ENCODE measurements at places on chromosomes 6 and 20.

GRCh38 chr6:34390531-34391472, 1.7 kb downstream of the NUDT3 start:
- DNase-seq = no peak

GRCh38 chr6:90691823-90692222, 105.0 kb upstream of the MAP3K7 start:
- DNase-seq = no peak

DNA sequence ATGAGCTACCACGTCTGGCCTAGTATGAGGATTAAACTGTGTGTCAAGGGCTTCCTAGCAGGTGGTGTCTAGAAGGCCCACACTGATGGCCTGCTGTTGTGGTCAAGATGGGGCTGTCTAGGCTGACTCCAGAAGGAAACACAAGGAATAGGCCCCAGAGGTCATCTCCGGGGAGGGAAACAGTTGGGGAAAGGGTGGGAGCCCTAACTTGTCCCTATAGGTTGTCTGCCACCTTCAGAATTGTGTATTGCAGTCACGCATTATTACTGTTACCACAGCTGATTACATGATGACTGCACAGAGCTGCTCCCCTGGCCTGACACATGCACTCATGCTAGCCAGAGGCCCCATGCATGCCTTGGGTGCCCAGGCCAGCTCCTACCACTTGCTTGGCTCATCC, 27.3 kb downstream of the C20orf203 start:
- DNase-seq = no peak

DNA sequence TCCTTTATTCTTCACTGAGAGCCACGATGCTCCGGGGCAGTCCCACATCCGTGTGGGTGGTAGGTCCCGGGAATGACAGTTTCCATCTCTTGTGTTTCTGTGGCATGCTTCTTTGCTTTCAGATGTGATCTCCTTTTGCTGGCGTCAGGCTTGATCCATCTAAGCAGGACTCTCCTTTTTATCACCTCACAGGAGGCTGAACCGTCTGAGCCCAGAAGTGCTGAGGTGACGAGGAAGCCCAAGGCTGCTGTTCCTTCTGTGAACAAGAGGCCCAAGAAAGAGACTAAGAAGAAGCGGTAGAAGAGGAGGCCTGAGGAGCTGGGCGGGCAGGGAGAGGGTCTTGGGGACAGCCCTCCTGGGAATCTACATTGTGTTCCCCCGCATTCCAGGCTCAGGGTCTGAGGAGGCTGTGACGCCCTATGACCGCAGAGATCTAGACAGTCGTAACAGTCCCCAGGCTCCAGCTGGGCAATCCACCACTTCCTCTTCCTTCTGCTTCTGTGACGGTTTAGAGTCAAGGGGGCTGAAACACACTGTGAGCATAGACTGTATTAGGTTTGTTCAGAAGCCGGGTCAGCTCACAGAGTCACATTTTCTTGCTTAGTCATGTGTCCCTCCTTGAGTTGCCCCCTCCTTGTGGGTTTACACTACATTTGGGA, 26.8 kb downstream of the MANBAL start:
- no peak for DNase-seq

DNA sequence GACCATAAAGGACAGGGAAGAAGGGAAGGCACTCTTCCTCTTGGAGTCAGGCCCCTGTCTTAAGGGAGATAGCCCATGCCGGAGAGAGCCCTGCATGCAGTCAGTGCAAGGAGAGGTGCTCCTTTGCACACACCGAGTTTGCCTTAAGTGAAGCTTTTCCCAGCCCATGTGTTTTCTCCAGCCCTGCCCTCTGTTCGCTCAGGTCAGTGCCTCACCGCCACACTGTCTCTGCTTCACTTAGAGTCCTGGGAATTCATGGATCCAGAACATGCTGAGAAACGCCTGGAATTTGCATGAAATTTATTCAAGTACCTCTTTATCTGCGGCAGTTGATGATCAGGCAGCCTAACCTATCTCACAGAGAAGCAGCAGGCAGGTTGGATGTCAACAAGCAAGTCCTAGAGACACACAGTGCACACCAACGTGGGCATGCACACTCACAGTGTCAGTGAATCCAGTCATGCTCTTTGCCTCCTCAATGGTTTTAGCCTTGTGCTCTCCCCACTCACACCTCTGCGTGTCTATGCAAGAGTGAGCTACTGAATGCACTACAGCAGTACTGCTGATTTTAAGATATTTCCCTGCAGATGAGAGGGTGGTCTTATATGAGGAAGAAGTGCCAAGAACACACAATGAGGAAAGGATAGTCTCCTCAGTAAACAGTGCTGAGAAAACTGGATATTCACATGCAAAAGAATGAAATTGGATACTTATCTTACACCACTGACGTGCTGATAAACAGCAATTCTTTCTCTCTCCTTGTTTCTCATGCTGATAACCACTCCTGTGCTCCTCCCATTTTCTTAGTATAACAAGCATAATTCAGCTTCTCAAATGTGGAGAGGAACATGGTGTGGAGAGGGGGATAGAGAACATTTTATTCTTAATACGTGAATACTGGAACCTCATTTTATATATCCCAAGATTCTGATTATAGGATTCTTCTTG, 295.1 kb upstream of the CDYL start:
- no peak for DNase-seq

All from stimulated activated CD4-positive, alpha-beta T cell treated with anti-CD3 and anti-CD28 coated beads, Interleukin-1b, Interleukin-23, amount 100 ng/mL, for 1 hour (primary cell).